T-helper 1 cell (primary cell): ENCODE measurements at places on chromosomes 3 and 15.

- no peak for DNase-seq
Observed at GRCh38 chr15:48644827-48645557, 517 bp downstream of the FBN1 start.

DNA sequence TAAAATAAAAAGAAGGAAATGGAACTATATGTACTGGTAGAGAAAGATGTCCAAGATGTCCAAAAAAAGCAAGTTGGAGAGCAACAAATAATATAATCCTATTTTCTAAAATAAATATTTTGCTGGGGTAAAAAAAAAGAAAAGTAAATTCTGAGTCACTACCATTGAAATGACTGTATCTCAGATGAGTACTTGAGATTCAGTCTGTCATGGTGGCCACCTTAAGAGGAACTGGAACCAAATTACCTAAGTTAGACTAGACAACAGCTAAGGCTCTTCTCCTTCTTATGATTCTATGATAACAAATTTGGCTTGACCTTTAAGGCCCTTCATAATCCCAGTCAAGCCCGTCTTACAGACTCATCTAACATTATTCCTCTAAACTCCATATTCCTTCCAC, 270.6 kb upstream of the HES1 start:
- no peak for DNase-seq

GRCh38 chr3:74845081-74845480, 230.6 kb upstream of the CNTN3 start:
- no peak for DNase-seq

GRCh38 chr3:179546814-179547241, 15.9 kb upstream of the ACTL6A start:
- no peak for DNase-seq

DNA sequence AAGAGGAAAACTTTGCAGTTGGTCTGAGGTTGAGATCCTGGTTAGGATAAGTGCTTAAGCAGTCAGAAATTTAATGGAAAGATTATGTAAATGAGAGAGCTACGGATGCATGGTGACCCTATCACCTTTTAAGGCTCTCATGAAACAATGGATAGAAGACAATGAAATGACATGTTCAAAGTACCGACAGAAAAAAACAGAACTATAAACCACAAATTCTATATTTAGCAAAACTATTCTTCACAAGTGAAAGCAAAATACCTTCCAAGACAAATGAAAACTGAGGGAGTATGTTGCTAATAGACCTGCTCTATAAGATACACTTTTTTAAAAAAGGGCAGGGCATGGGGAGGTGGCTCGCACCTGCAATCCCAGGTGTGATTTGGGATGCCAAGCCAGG, 32.2 kb downstream of the DNAAF4 start:
- no peak for DNase-seq

DNA sequence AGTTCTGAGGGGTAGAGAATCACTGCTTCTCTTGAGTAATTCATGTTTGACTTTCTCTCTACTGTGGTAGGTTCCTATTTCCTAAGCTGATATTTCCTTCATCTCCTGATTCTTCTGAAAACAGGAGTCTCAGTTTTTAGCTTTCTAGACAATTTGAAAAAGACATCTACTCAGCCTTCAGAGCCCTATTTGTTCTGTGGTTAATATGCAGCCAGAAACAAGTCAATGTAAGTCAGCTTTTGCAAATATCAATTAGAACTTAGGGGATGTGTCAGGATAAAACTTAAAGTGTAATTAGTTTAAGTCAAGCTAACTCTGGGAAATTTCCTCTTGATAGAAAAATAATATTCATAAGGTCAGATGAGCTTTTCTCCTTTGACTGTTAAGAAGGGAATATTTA, 21.7 kb upstream of the HACD2 start:
- DNase-seq, result no peak
